ENCODE measurements at places on chromosomes 16 and 17.

- no peak for DNase-seq
Observed at GRCh38 chr16:74079232-74079586, 217.4 kb upstream of the PSMD7 start.

DNA sequence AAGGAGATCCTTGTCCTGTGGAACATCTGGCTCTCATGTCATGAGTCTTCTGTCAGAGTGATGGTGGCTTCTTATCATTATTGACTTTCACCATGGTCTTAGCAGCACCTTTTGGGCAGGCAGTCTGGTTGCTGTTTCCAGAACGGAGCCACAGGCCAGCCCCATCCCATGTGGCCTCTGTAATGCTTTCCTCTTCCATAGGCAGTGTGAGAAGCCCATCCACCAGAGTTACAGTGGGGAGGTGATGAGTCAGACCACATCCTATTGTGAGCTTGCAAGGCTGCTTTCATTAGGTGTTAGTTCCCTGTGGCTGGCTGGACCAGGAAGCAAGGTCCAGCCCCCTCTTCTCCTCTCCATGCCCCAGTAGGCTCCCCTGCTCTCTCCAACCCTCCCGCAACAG is 30.8 kb upstream of the SPACA3 start:
- DNase-seq: no peak

GRCh38 chr16:4487955-4488498 is 11.8 kb downstream of the HMOX2 start:
- no peak for DNase-seq

GRCh38 chr16:9330095-9330494 is 238.7 kb downstream of the HAPSTR1 start:
- no peak for DNase-seq

GRCh38 chr16:63981639-63982038 is 1140.2 kb downstream of the CDH11 start:
- DNase-seq: no peak

GRCh38 chr17:36591434-36592315 is at the start of gene DHRS11:
TSS of gene DHRS11 (plus strand) at chr17:36591879. CDS start at chr17:36592010, 131 bp downstream.
- peak; percentile 56 for DNase-seq

DNA sequence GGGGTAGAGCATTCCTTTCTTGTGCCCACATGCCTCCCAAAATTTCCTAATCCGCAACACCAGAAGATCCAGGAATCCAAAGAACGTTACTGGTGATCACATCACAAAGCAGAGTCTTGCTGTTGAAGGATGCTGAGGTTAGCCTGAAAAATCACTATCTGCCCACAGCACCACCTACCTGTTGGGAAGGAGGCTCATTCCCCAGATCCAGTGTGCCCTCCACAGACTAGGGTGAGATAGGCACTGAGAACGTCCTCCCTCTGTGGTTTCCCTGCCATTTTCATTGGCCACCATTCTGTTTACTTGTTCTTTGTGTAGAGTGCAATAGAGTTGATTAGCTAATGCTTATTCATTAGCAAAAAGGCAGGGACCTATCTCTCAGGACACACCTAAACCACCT is 30.3 kb downstream of the RCVRN start:
- no peak for DNase-seq

DNA sequence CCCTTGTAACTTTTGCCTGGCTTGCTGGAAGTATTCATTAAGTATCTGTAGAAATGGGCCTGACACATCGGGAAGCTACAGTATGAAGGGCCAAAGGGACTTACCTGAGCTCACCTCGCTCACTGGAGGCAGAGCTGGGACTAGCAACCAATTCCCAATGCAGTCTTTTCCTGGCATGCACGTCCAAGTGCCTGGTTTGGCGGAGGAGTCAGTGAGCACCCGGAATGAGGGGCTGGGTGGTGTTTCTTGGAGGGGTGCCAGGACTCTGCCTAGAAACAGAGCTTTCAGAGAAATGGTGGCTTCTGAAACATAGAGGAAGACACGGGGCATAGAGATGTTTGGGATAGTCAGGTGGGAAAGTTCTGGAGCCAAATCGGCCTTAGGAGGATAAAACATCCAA is 18.4 kb upstream of the GPRC5C start:
- no peak for DNase-seq

DNA sequence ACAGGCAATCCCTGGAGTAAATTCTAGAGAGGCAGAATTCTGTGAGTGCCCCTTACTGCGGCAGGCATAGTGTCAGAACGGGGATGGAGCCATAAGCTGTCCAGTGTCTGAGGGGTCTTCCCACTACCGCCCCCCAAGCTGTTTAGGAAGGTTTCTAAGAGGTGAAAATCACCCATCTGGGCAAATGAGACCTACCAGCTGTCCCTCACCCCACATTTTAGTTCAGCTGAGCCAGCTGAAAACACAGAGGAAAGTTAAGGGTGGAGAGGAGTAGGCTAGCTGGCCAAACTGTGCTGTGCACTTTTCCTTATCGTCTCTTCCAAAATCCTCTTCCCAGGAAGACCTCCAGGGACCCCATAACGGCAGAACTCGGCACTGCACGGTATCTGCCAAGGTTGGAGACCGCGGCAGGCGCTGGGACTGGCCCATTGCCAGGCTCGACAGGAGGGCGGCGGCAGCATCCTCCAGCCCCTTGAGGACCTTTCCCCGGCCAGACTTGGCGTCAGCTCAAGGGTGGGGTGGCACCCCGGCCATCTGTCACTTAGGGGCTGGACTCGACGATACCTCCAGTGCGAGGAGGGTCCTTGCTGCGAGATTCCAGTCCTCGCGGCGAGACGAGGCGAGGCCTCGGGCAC is 955 bp downstream of the ACLY start:
- DNase-seq: no peak

DNA sequence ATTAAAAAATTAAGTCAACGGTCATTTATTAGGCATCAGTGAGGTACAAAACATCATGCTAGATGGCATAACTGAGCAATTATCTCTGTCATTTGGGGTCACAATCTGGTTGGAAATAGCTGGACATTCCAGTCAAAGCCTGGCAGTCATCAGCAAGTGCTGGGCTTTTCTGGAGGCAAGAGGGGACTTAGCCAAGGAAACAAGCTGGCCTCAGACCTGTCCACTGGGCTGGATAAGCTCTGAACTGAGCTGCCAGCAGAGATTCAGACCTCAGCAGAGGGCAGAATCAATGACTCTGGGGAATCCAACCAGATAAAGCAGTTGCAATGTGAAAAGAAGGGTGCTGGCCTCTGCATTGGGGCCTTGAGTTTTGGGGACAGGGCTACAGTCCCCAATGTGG is 161.9 kb upstream of the NOL11 start:
- DNase-seq: no peak

- DNase-seq: no peak
Observed at GRCh38 chr17:68036304-68037147, 991 bp downstream of the KPNA2 start.

GRCh38 chr17:78240012-78240655 is 8.7 kb downstream of the TMEM235 start:
- DNase-seq: no peak

GRCh38 chr16:10039220-10040096 is 142.8 kb downstream of the GRIN2A start:
- no peak for DNase-seq

- DNase-seq: no peak
Observed at GRCh38 chr17:43949781-43950180, 4.0 kb downstream of the PYY start.

DNA sequence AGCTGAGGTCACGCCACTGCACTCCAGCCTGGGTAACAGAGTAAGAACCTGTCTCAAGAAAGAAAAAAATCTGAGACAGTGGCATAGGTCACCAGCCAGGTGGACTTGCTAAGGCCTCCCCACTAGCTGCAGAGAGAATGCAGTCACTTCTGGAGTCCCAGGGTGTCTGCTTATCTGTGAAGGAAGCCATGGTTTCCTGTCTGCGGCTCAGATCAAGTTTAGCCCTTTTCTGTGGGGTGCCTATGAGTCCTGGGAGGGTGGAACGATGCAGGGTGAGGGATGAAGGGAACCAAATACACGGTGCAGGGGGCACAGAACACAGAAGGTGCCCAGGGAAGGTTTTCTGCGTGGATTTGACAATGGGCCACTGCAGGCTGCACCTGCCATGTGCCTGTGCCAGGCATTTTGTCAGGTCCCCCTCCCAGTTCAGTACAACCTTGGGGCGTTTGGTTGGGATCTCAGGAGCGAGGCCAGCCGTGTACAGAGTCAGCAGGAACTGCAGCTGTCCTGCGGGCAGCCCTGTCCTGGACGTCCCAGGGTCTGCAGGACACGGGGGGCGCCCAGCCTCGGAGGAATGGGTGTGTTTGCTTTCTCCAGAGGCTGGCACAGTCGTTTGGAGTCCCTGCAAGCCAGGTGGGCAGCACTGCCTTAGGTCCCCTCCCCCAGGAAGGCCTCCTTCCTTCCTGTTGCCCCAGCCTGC is 41.8 kb downstream of the RAB11FIP4 start:
- no peak for DNase-seq

- DNase-seq: no peak
Observed at GRCh38 chr17:45440161-45440778, 7.6 kb upstream of the ARHGAP27 start.

DNA sequence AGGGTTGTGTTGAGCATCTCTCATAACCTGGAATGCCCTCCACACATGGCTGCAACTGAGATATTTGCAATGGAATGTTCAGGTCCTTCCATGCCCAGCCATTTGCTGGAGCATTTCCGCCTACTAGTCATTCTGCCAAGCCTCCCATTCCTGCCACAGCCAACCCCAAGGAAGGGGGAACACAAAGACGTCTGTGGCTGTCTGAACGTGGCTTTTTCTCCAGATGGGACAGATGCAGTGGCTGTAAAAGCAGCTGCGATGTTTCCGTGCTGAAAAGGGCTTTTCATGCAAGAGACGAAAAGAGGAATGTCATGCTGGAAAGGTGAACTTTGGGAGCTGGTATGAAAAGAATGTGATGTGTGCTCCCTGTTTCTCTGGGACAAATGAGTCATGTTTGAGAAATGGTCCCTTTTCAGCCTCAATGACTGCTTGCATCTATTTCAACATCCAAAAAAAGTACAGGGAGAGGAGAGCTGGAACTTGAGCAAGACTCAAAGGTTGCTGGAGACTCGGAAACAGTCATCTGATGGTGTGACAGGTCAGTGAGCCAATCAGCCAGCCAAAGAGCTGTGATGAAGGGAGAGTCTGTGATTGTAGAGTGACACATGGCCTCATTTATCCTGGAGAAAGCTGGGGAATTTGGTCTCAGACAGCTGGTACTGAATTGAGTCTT is 208.9 kb downstream of the SHISA9 start:
- DNase-seq: no peak

DNA sequence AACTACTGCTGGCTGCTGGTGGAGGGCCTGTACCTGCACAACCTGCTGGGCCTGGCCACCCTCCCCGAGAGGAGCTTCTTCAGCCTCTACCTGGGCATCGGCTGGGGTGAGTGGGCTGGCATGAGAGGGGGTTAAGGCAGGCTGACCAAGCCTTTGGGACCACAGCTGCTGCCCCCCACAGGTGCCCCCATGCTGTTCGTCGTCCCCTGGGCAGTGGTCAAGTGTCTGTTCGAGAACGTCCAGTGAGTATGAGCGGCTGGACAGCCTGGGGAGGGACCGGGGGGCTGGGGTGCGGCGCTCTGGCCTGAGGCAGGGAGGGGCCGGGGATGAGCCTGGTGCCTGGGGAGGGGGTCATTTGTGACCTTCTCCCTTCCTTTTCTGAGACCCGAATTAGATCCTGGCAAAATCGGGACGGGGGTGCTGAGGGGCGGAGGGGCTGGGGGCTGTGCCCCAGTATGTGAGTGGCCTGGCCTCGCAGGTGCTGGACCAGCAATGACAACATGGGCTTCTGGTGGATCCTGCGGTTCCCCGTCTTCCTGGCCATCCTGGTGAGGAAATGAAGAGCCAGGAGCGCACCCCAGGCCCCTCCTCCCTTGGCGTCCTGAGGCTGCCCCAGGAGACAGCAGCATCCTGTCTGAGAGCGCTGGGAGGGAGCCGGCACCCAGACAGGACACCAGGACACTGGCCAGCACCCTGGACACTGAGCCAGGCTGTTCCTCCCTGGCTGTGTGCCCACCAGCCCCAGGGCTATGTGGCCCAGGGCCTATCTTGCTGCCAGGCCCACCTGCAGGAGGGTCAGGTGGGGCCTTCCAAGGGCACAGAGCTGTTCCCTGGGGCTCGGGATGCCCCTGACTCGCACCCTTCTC is 8.0 kb downstream of the GCGR start:
- no peak for DNase-seq

- DNase-seq: peak; percentile 10
Observed at GRCh38 chr16:8660841-8661301, 13.5 kb upstream of the ABAT start.

DNA sequence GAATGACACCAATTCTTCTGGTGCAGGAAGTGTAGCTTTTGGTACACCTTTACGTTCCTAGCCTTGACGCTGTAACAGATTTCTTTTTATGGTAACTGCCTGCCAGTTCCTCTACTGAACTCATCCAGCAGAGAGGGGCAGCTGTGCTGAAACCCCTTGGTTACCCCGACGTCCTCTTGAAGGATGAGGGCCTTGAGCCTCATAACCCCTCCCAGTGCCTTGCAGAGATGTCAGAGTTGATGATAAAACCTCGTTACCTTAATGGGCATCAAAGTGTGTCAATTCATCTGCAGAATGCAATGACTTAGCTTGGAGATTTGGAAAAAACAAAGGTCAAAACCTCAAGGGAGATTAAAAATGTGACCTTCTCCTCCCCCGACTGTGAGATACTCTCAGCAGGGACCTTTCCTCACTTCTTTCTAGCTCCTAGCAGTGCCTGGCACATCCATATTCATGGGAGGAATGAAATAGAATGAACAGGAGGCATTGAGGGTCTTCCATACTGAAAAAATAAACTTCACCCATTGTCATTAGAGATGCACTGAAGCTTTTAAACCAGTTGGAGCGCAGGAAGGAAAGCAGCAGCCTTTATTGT is 69.2 kb downstream of the SDR42E1 start:
- DNase-seq: no peak

- DNase-seq: no peak
Observed at GRCh38 chr17:50059759-50060273, 3.9 kb downstream of the ITGA3 start.

DNA sequence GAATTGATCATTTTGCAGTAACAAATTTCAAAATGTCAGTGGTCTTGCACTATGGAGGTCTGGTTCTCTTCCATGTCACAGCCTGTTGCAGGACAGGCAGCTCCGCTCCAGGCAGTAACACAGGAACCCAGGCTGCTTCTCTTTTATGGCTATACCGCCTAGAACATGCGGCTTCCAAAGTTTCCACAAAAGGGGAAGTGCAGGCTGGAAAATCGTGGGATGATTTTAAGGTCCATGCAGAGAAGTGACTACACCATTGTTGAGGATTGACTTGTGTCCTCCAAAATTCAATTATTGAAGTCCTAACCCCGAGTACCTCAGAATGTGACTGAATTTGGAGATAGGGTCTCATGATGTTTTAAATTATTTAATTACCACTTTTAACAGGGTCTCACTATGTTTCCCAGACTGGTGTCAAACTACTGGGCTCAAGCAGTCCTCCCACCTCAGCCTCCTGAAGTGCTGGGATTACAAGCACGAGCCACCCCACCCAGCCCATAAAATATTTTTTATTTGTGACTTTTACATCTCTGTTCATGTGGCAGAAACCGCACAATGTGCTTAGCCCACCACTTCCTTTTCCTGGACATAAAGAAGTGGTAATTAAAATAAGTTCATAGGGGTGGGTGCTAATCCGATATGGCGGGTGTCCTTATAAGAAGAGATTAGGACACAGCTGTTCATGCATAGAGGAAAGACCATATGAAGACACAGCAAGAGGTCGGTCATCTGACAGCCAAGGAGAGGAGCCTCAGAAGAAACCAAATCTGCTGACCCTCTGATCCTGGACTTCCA is 279.2 kb upstream of the RPL38 start:
- no peak for DNase-seq

GRCh38 chr17:10155371-10156076 is 42.9 kb downstream of the GAS7 start:
- DNase-seq: no peak

- peak; percentile 71 for DNase-seq
Observed at GRCh38 chr17:1179818-1180742, at the start of gene ABR. TSS of gene ABR (minus strand) at chr17:1179981. CDS start at chr17:1179727, 254 bp downstream.

- DNase-seq: no peak
Observed at GRCh38 chr16:11045846-11046245, 101.5 kb downstream of the CLEC16A start.

Measured in stimulated activated naive CD4-positive, alpha-beta T cell (primary cell).